ENCODE measurements at places on chromosomes 13 and 19.

GRCh38 chr13:46329624-46330023 is 57.4 kb downstream of the RUBCNL start:
- no peak for DNase-seq

DNA sequence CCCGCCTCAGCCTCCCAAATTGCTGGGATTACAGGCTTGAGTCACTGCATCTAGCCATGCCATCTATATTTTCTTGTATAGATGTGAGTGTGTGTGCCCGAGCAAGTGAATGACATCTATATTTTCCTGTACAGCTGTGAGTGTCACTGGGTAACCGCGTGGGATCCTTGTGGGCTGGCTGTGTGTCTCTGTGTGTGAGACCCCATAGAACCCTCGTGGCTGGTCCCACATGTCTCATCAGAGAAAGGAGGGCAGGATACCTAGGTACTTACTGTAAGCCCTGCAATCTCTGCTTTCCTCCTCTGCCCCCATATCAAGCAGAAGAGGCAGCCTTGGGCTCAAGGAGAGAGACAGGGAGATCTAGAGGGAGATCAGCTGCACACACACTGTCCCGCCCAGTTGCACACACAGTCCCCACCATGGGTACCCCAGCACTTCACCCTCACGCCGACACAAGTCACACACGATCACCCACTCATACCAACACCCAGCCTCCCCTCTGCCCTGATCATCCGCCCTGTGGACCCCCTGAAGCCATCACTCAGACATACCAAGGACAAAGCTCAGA is 655 bp downstream of the DENND1C start:
- no peak for DNase-seq

DNA sequence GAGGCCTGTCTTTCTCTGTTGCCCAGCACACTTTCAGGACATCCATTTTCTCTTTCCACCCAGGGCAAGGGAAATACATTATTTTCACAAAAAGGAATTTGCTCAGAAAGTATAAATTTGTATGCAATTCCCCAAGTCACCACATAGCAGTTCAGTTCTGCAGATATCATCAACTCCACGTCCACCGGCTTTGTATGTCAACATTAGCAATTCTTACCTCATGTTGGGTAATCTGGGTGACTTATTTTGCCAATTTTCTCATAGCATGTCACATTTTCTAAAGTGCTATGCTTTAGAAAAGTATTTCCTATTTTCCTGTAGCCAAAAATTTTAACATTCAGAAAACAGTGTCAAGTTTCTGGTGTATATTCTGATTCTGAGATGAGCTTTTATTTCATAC is 501.8 kb downstream of the EFNB2 start:
- DNase-seq: no peak

DNA sequence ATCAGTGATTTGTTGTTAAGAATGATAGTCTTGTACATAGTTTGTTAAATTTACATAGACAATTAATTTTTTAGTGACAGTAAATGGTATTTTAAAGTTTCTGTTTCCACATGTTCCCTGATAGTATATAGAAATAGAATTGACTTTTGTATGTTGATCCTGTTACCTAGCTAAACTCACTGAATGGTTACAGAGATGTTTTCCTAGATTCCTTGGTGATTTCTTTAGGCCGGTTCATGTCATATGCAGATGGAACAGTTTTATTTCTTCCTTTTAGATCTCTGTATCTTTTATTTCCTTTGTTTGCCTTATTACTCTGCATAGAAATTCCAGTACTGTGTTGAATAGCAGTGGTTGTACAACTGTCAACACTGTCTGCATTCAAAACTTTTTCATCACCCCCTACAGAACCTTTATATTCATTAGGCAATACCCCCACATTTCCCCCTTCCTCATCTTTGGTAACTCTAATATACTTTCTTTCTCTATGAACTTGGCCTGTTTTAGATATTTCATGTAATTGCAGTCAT is 86.3 kb downstream of the NBEA start:
- no peak for DNase-seq

DNA sequence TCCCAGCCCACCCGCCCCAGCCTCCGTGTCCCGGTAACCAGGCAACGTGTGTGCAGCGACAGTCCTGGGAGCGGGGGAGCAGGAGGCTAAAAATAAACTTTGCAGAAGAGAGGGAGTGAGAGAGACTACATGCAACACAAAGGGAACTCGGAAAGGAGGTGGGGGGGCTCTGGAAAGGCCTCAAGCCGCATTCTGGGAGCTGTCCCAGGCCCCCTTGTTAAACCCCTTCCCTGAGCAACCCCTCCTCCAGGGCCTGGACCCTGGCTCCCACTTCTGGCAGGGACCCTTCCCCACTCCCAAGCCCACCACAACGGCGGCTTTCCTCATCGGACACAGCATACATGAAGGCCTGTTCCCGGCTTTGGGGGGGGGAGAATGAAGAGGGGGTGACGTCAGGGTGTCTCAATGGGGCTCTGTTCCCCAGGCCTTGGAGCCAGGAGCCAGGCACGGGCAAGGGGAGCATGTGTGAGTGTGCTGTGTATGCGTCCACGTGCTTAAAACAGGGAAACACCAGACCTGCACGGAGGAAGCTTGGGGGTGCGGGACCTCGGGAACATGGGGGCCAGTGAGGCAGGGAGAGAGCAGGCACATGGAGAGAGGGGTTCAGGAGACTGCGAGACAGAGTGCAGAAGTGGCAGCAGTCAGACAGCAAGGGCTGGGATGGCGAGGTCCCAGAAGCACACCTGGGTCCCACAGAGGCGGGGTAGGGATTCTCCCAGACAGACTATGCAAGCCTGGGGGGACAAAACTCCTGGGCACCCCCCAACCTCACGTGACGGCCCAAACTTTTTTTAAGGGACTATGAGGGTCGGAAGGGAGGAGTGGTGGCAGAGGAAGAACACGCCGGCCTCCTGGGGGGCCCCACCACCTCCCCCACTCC is 2.3 kb downstream of the ERF start:
- DNase-seq: peak; percentile 82

DNA sequence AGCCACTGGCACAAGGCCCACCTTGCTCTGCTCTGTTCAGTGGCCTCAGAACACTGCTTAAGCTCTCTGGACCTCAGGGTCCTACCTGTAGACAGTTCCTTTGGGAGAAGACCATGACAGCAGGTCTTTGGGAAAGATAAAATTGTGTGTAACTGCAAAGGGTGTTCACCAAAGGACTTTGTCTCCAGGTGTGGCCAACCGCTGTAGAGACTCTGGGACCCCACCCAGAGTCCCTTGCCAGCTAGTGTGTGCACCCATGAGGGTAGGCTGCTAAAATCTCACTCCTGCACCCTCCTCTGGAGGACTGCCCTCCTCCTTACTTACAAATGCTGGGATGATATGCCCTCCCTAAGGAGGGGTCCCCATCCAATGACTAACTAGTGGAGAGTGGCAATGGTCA is 211.2 kb downstream of the TSHZ3 start:
- no peak for DNase-seq

DNA sequence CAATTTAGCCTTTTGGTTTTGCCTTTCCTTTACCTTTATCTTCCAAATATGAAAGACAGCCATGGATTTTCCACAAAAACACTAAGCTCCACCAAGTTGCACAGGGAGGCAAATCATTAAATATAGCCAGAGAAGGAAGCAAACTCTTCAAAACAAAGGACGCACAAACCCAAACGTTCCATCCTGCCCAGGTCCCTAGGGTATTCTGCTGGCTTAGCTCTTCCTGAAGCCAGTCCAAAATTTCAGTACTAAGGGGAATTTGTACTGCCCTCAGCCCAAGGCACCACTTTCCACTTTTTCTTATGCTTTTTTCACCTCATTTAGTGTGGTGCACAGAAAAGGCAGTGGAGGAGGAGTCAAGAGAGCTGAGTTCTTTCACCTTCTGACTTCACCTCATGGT is 169.9 kb downstream of the FLT1 start:
- no peak for DNase-seq

DNA sequence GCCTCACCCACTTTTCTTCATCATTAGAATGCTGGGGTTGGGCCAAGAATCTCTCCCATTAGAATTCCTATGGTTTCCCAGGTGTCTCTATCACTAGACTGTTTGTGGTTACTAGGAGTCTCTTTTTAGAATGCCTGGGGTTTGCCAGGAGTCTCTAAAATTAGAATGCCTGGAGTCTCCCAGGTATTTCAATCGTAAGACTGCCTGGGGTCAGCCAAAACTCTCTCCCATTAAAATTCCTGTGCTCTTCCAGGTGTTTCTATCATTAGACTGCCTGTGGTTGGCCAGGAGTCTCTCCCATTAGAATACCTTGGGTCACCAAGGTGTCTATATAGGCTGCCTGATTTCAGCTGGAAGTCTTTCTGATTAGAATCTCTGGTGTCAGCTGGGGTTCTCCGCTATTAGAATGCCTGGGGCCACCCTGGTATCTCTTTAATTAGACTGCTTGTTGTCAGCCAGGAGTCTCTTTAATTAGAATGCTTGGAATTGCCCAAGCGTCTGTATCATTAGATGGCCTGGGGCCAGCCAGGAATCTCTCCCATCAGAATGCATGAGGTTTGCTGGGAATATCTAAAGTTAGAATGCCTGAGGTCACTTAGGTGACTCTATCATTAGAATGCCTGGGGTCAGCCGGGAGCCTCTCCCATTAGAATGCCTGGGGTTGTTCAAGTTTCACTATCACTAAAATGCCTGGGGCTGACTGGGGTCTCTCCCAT is 1479.2 kb downstream of the UQCRFS1 start:
- DNase-seq: no peak

- no peak for DNase-seq
These were observed 4.8 kb upstream of the UCHL3 start for GRCh38 chr13:75544681-75545330.

DNA sequence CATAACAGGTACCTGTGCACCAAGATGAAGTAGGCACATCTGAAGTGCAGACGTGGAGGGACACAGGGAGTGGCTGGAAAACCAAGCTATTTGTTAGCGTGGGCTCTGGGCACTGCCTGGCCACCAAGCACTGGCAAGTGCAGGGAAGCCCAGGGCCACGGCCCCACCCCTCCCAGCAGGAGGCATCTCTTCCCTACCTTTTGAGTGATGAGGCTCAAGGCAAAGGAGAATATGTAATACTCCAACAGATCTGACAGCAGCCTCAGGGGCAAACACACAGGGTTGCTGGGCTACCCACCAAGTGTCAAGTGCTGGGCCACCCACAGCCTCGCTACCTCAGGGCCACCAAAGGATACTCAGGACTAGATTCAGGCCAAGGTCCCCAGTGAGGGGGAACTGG is 11.6 kb downstream of the TUBA3C start:
- no peak for DNase-seq

DNA sequence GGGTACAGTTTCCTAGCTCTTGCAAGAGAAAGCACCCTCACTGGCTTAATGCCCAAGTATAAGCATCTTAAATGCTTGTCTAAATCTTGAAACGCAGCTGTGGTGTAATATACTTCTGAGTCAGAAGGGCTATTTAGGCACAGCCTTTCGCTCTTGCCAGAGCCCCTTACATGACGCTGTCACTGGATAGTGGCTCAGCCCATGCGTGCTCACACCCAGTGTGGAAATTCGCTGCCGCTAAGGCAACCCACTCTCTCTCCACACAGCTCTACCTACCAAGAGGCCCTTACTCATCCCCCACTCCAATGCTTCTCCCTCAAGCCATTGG is 24.0 kb downstream of the UQCRFS1 start:
- no peak for DNase-seq

GRCh38 chr19:2117215-2117960 is 20.7 kb downstream of the IZUMO4 start:
- DNase-seq: no peak
